Daoy (cell line): ENCODE measurements at places on chromosomes 16 and 17. TPM values are rescaled to one million over a fixed set of nuclear protein-coding genes. Genes with fewer than 3 reads are reported as not detected.

SOX8 gene
- 0.17 TPM in 1 of 2 replicates, not detected in the other for total RNA-seq

PRAC2 gene
- not detected in 2 replicates for total RNA-seq

DNAAF8 gene
- total RNA-seq: 0.74 and 1.6 TPM in 2 replicates

PPL gene
- total RNA-seq: 0.06 and 0.27 TPM in 2 replicates

PDE6G gene
- 2.5 TPM in 1 of 2 replicates, not detected in the other for total RNA-seq

ITGAD gene
- 0.06 TPM in 1 of 2 replicates, not detected in the other for total RNA-seq

RRAD gene
- 24.3 and 27.7 TPM in 2 replicates for total RNA-seq

KRT25 gene
- not detected in 2 replicates for total RNA-seq

CCDC144A gene
- total RNA-seq: 1.3 TPM in 2 replicates

AOC2 gene
- total RNA-seq: 0.89 and 1.0 TPM in 2 replicates

CLDN7 gene
- not detected in 2 replicates for total RNA-seq

OR4D1 gene
- 0.06 TPM in 1 of 2 replicates, not detected in the other for total RNA-seq

CALCOCO2 gene
- total RNA-seq: 11.0 and 20.9 TPM in 2 replicates

ARL5C gene
- total RNA-seq: not detected in 2 replicates
